ENCODE measurements at places on chromosomes 5 and 9. TPM values are rescaled to one million over a fixed set of nuclear protein-coding genes. Genes with fewer than 3 reads are reported as not detected.

DNA sequence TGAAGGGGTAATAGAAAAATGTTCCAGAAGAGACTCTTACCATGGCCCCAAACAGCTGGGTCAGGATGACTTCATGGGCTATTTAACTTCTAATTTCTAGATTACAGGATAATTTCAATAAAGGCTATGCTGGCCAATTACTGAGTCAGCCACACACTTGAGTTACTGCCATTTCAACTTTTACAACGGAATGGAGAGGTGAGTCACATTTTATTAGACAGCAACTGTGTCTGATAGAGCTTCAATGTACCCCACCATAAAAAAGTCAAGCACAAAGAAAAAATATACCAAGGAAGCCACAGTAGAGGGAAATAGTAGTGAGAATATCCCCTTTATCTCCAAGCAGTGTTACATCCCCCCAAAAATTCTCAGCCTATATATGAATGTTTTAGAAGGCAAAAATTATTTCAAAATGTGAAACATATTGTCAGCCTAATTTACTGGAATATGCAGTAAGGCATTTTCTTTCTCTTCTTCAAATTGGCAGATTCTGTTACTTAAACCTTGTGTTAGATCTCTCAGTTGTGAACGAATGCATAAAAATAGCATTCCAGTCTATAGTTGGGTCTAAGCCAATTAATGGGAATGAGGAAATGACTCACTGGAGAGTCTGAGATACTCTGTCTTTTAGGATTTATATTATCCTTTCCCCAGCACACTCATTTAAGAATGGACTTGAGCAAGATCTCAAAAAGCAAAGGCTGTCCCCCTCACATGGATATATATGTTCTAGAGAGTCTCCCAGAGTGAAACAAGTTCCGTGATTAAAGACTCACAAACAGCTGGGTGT lies 47.1 kb upstream of the RAI14 start:
- no peak overlapping the region for H3K4me3 ChIP-seq
- H3K27ac ChIP-seq, result no peak overlapping the region
- H3K27me3 ChIP-seq, result peaks cover 8% of the 10 kb centered on the region
- no peaks in the 10 kb centered on the region for H3K4me1 ChIP-seq

Gene ENTREP1
- polyA plus RNA-seq, result not detected

- H3K4me3 ChIP-seq, result no peak overlapping the region
- DNase-seq, result no peak
- no peaks in the 10 kb centered on the region for H3K36me3 ChIP-seq
- H3K27ac ChIP-seq, result no peak overlapping the region
- peaks cover 6% of the 10 kb centered on the region for H3K4me1 ChIP-seq
Observed at GRCh38 chr5:10856071-10856470, 95.0 kb upstream of the DAP start.

DNA sequence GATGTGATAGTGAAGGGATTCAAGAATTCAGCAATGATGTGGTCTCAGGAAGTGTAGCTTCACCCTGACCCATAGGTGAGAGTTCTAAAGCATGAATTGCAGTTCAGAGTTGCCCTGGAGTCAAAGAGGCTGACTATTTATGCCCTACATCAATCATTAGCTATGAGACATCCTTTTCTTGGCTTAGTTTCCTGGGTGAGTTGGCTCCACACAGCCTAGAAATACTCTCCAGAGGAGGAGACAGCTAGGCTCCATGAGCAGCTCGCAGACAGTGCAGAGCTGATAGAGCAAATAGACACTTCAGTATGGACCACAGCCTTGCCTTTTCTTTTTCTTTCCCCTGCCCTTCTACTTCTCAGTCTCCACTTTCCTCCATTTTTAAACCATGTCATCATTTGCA lies 1651.8 kb downstream of the MAT2B start:
- H3K4me1 ChIP-seq, result no peaks in the 10 kb centered on the region
- H3K4me3 ChIP-seq, result no peak overlapping the region
- no peak for DNase-seq
- H3K27ac ChIP-seq, result no peak overlapping the region

- peaks cover 9% of the 10 kb centered on the region for H3K27me3 ChIP-seq
- no peak overlapping the region for H3K4me3 ChIP-seq
- no peak overlapping the region for H3K27ac ChIP-seq
Observed at GRCh38 chr5:96503501-96504236, 70.6 kb upstream of the PCSK1 start.

GRCh38 chr9:15422372-15423230 lies at the start of gene SNAPC3:
Gene SNAPC3 (plus strand): TSS chr9:15422876. CDS start chr9:15422880, 4 bp downstream.
- peaks cover 15% of the 10 kb centered on the region for H3K27me3 ChIP-seq
- H3K4me3 ChIP-seq, result peak within 1 kb of the TSS; percentile 91
- peaks cover 54% of the 10 kb centered on the region for H3K4me1 ChIP-seq
- H3K36me3 ChIP-seq, result peaks cover 5% of the 10 kb centered on the region

DNA sequence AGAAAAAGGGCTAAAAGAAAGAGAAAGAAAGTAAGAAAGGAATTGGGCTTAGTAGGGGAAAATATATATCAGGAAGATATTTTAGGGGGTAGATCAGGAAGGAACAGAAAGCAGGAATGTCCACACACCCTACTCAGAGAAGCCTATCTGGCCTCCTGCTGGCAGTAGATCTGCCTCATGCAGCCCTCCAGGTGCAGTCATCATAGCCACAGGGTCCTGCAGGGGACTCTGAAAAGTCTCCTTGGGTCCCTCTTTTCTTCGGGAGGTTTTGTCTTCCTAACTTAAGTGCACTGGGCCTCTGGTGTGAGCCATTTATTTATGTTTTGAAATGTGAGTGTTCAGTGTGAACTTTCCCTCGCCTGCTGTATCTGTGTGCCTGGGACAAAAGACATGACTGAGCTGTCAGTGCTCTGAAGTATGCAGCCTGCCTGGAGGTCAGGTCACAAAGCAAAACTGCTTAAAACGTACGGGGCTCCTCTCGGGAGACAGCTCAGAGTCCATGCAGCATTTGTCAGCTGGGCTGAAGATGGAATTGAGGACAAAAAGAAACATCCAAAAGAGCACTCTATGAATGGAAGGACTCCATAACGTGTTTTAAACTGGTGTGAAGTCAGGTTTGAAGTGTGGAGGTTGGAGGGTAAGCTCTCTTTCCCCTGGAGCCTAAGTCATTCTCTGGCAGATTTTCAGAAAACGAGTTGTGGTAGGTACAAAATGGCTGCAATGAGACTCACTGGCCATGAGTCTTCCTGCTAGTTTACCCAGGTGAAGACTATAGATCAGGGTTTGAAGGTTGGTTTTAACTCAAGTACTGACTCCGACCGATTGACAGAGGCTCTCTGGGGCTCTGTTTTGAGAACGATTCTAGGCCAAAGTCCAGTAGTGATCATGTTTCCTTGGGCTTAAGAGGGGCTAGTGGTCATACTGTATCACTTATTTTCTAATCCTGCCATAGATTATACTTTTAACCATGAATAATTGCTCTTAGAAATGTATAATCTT lies 151.8 kb upstream of the GDNF start:
- no peak overlapping the region for H3K4me3 ChIP-seq
- H3K4me1 ChIP-seq, result no peaks in the 10 kb centered on the region
- DNase-seq, result no peak

- H3K27ac ChIP-seq, result no peak overlapping the region
- DNase-seq, result no peak
- no peaks in the 10 kb centered on the region for H3K36me3 ChIP-seq
- peaks cover 8% of the 10 kb centered on the region for H3K4me1 ChIP-seq
Observed at GRCh38 chr9:117747386-117747970, 43.3 kb downstream of the TLR4 start.

GRCh38 chr9:93996863-93997262 lies 41.7 kb upstream of the BARX1 start:
- no peak overlapping the region for H3K4me3 ChIP-seq
- no peak overlapping the region for H3K27ac ChIP-seq
- H3K27me3 ChIP-seq, result peaks cover 2% of the 10 kb centered on the region

GRCh38 chr5:153793699-153794098 lies 245.0 kb downstream of the FAM114A2 start:
- no peak overlapping the region for H3K4me3 ChIP-seq
- no peak for DNase-seq
- H3K4me1 ChIP-seq, result no peaks in the 10 kb centered on the region
- no peak overlapping the region for H3K27ac ChIP-seq

DNA sequence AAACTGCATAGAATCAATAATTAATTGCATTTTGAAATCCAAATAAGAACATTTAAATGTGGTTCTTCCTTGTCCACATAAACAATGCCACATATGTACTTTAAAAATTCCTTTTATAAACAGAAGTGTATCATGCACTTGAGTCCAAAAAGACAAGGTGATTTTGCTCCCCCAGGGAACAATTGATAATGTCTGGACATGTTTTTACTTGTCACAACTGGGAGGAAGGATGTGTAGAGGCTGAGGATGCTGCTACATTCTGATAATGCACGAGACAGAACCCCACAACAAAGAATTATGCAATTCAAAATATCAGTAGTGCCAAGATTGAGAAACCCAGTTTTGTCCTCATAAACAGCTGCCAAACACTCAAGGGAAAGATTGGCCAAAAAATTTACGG lies 181.1 kb upstream of the ISL1 start:
- H3K4me1 ChIP-seq, result no peaks in the 10 kb centered on the region
- H3K27ac ChIP-seq, result no peak overlapping the region
- no peaks in the 10 kb centered on the region for H3K27me3 ChIP-seq
- H3K36me3 ChIP-seq, result no peaks in the 10 kb centered on the region
- H3K4me3 ChIP-seq, result no peak overlapping the region

Gene FOXI1
- polyA plus RNA-seq, result not detected

DNA sequence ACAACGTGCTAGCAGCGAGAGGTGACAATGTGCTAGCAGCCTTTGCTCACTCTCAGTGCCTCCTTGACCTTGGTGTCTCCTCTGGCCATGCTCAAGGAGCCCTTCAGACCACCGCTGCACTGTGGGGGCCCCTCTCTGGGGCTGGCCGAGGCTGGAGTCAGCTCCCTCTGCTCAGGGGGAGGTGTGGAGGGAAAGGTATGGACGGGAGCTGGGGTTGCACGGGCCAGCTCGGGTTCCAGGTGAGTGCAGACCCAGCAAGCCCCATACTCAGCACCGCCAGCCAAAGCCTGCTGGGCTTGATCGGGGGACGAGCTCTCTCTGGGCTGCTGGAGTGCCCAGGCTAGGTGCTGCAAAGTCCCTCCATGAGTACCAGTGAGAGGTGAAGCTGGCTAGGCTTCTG lies 180.2 kb downstream of the TRIM36 start:
- no peak overlapping the region for H3K4me3 ChIP-seq
- no peak overlapping the region for H3K27ac ChIP-seq
- H3K4me1 ChIP-seq, result peaks cover 5% of the 10 kb centered on the region
- no peak for DNase-seq
- peaks cover 1% of the 10 kb centered on the region for H3K27me3 ChIP-seq

Gene MAMDC4
- polyA plus RNA-seq, result 0.19 TPM

Gene PCDHGA11
- 0.11 TPM for polyA plus RNA-seq

Gene CNTLN
- 0.08 TPM for polyA plus RNA-seq

GRCh38 chr5:119454171-119454570 lies 1.9 kb downstream of the HSD17B4 start:
- no peak for DNase-seq
- H3K27ac ChIP-seq, result no peak overlapping the region
- peaks cover 5% of the 10 kb centered on the region for H3K27me3 ChIP-seq
- peaks cover 8% of the 10 kb centered on the region for H3K36me3 ChIP-seq

GRCh38 chr5:159552751-159553150 lies 222.5 kb upstream of the IL12B start:
- no peak overlapping the region for H3K27ac ChIP-seq
- no peak for DNase-seq
- no peaks in the 10 kb centered on the region for H3K4me1 ChIP-seq
- H3K36me3 ChIP-seq, result no peaks in the 10 kb centered on the region

Gene NUDT12
- polyA plus RNA-seq, result 0.17 TPM

- DNase-seq, result no peak
- H3K4me1 ChIP-seq, result no peaks in the 10 kb centered on the region
- peaks cover 2% of the 10 kb centered on the region for H3K27me3 ChIP-seq
- no peak overlapping the region for H3K4me3 ChIP-seq
Observed at GRCh38 chr5:170202117-170202516, 30.7 kb upstream of the C5orf58 start.

- no peaks in the 10 kb centered on the region for H3K36me3 ChIP-seq
- no peak for DNase-seq
- H3K4me1 ChIP-seq, result no peaks in the 10 kb centered on the region
Observed at GRCh38 chr5:111781200-111781599, 24.2 kb upstream of the NREP start.

GRCh38 chr5:114660791-114661190 lies 298.9 kb downstream of the KCNN2 start:
- H3K27ac ChIP-seq, result no peak overlapping the region
- no peaks in the 10 kb centered on the region for H3K27me3 ChIP-seq
- H3K4me1 ChIP-seq, result no peaks in the 10 kb centered on the region
- no peak overlapping the region for H3K4me3 ChIP-seq
- H3K36me3 ChIP-seq, result no peaks in the 10 kb centered on the region

Gene SVEP1
- polyA plus RNA-seq, result 0.03 TPM

Gene BNC2
- 11.0 TPM for polyA plus RNA-seq

GRCh38 chr9:98135558-98135934 lies 16.5 kb upstream of the TRIM14 start:
- peak overlapping the region; percentile 13 for H3K27ac ChIP-seq
- peaks cover 2% of the 10 kb centered on the region for H3K27me3 ChIP-seq
- H3K4me1 ChIP-seq, result no peaks in the 10 kb centered on the region
- no peak overlapping the region for H3K4me3 ChIP-seq
- DNase-seq, result no peak

GRCh38 chr9:80085668-80086067 lies 513.9 kb downstream of the TLE4 start:
- DNase-seq, result no peak
- H3K4me1 ChIP-seq, result no peaks in the 10 kb centered on the region
- H3K36me3 ChIP-seq, result no peaks in the 10 kb centered on the region
- no peak overlapping the region for H3K27ac ChIP-seq

GRCh38 chr9:115289757-115290208 lies 171.8 kb upstream of the TNC start:
- no peak overlapping the region for H3K4me3 ChIP-seq
- H3K27me3 ChIP-seq, result peaks cover 6% of the 10 kb centered on the region
- no peak overlapping the region for H3K27ac ChIP-seq
- no peaks in the 10 kb centered on the region for H3K36me3 ChIP-seq

DNA sequence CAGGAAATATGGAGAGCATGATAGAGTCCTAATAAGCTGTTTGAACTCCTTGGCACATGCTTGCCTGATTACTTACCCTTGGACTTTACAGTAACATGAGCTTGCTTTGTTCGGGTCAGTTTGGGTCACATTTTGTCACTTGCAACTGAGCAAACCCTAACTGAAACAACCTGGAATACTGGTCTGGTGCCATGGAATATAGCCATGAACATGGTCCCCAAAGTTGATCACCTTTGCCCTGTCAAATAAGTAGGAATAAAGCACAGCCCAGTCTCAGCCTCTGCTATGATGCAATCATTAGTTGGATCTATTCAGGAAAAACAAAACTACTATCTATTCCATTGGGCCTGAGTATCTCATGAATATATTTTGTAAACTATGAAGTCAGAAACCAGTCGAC lies 18.2 kb downstream of the CDO1 start:
- H3K27me3 ChIP-seq, result peaks cover 11% of the 10 kb centered on the region
- H3K4me3 ChIP-seq, result no peak overlapping the region
- no peak for DNase-seq
- H3K27ac ChIP-seq, result no peak overlapping the region

DNA sequence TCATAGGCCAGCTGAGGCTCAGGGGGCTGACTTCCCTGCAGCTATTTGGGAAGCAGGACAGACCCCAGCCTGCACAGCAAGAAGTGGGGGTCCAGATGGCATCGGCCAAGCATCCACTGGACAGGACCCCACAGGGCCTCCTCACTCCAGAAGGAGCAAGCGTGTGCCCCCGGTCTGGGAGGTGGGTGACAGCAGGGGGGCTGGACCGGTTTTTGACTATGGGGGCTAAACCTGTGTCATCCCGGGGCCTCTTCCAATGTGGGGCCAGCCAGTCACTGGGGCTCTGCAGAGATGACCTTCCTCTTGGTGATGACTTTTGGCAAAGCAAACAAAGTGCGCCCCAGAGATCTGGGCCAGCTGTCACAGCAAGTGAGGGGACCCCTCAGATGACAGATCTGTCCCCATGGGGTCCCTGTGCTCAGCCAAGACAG lies 163.9 kb downstream of the OLFM1 start:
- H3K4me1 ChIP-seq, result no peaks in the 10 kb centered on the region
- peaks cover 1% of the 10 kb centered on the region for H3K27me3 ChIP-seq
- H3K36me3 ChIP-seq, result no peaks in the 10 kb centered on the region
- no peak overlapping the region for H3K4me3 ChIP-seq
- H3K27ac ChIP-seq, result no peak overlapping the region
- no peak for DNase-seq

Gene GRIA1
- not detected for polyA plus RNA-seq

All from immature natural killer cell (primary cell).